ENCODE measurements at places on chromosomes 5 and 9. TPM values are rescaled to one million over a fixed set of nuclear protein-coding genes. Genes with fewer than 3 reads are reported as not detected.
A peak's percentile ranks its signal among the peaks of the same experiment; 100 is the strongest.

DNA sequence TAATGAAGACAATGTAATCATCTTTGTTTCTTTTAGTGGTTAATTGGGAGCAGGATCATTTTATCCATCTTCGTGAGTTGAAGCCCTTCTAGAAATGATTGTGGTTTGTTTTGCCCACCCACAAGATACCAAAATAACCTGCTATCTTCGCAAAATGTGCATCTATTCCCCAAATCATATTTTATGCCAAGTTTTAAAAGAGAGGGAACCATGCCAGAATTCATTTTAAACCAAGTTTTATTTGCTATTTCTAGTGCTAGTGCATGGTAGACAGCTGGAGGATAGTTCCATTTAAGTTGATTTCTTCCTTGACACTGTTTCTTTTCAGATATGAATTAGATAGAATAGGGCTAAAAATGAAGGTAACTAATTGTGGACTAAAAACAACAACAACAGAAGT is 104.2 kb downstream of the RAB3C start:
- DNase-seq, result no peak

The MEIKIN gene
- not detected for total RNA-seq

The CAMK2A gene
- total RNA-seq, result not detected

- DNase-seq, result no peak
Observed at GRCh38 chr5:17436350-17436749, 61.7 kb upstream of the TAF11L2 start.

DNA sequence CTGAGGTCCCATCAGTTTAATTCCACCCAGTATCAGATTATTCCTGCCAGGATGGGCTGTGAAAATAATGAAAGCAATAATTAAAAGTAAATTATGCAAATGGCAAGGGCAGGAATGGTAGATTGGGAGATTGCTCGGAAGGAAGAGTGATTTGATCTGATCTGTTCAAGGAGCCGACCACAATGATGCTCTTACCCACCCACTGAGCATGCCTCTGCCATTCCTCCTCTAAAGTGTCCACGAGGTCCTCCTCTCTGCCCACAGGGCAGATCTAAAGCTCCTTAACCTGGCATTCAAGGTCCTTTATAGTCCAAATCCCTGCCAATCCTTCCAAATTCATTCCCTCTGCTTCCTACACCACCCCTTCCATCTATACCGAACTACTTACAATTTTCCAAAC is 147.8 kb downstream of the TTLL11 start:
- DNase-seq, result peak; percentile 38

DNA sequence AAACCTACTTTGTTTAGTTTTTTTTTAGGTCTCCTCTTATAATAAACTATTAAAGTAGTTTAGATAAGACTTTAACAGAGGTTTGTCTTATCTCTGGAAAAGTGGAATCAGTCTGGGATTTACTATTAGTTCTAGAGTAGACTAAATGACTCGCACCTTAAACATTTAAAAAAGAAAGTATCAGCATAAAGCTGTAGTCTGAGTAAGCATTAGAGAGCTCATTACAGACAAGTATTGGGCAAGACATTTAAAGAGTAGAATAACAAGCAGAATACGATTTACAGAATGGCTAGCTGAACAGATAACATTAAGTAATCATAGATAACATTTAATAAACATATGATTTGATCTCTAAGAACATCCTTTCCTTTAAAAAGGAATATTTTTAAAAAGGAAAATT is 226.0 kb upstream of the DMAC1 start:
- no peak for DNase-seq

All from OCI-LY7 (cell line).